ENCODE measurements at places on chromosomes 6 and 20. TPM values are rescaled to one million over a fixed set of nuclear protein-coding genes. Genes with fewer than 3 reads are reported as not detected.

- no peaks in the 10 kb centered on the region for H3K4me1 ChIP-seq
- peak overlapping the region; percentile 83 for H3K27ac ChIP-seq
- H3K36me3 ChIP-seq = no peaks in the 10 kb centered on the region
- no peak overlapping the region for H3K4me3 ChIP-seq
- DNase-seq = peak; percentile 85
These were observed 137.9 kb downstream of the DLL1 start for GRCh38 chr6:170152989-170153388.

Gene CYP21A2
- total RNA-seq = 3.2 TPM

Gene SFT2D1
- 48.3 TPM for total RNA-seq

GRCh38 chr6:1917626-1918371 is 308.1 kb downstream of the FOXC1 start:
- H3K4me3 ChIP-seq = no peak overlapping the region
- no peak for DNase-seq
- no peaks in the 10 kb centered on the region for H3K36me3 ChIP-seq
- no peak overlapping the region for H3K27ac ChIP-seq
- H3K27me3 ChIP-seq = no peaks in the 10 kb centered on the region
- H3K4me1 ChIP-seq = no peaks in the 10 kb centered on the region

DNA sequence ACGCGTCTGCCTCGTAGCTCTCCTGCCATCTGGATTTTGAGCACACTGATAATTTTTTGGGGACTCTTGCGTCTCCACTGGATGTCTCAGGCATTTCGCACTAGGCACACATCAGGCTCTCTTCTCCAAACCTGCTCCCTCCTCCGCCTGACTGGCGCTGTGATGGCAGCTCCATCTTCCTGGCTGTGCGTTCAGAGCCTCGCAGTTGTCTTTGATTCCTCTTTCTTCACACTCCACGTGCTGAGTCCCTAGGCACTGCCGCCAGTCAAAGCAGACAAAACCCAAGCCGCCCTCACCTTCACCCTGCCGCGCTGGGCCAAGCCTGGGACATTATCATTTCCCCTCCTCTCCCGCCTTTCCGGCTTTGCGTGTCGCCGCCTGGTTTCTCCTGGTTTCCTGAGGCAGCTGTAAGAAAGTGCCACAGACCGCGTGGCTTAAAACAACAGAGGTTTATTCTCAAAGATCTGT is 778 bp downstream of the PSMG4 start:
- H3K4me1 ChIP-seq = peaks cover 24% of the 10 kb centered on the region
- no peaks in the 10 kb centered on the region for H3K36me3 ChIP-seq
- DNase-seq = peak; percentile 65
- peak overlapping the region; percentile 85 for H3K27ac ChIP-seq

Gene GABRR1
- total RNA-seq = not detected

DNA sequence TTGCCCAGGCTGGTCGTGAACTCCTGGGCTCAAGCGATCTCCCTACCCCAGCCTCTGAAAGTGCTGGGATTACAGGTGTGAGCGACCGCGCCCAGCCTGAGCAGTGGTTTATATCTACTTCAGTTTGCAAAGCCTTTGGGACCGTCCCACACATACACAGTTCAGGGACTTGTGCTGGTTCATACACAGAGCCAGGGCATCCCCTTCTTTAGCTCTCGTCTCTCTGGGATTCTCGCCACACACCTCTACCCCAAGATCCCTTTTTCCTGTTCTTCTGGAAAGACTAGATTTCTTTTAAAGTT is 12.5 kb downstream of the CAP2 start:
- no peaks in the 10 kb centered on the region for H3K36me3 ChIP-seq
- no peak overlapping the region for H3K4me3 ChIP-seq

- H3K36me3 ChIP-seq = no peaks in the 10 kb centered on the region
- no peak for DNase-seq
- H3K27ac ChIP-seq = no peak overlapping the region
- H3K27me3 ChIP-seq = no peaks in the 10 kb centered on the region
These were observed 62.2 kb upstream of the PDE10A start for GRCh38 chr6:165725201-165725600.

DNA sequence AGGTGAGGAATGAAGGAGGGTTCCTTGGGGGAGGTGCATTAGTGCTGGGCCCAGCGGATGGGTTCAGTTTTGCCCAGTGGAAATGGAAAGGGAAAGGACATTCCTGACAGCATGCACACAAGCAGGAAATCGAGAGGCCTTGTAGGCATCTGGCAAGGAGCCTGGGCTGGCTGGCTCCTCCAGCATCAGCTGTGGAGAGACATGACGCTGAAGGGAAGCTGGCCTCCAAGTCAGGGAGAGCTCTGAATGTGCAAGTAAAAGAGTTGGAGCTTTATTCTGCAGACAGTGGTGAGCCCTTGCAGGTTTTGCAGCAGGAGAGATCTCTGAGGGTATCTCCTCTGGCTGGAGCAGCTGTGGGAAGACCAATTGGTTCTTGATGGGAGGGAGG is 154.3 kb downstream of the MRPL14 start:
- DNase-seq = no peak
- no peaks in the 10 kb centered on the region for H3K4me1 ChIP-seq
- H3K27me3 ChIP-seq = no peaks in the 10 kb centered on the region

DNA sequence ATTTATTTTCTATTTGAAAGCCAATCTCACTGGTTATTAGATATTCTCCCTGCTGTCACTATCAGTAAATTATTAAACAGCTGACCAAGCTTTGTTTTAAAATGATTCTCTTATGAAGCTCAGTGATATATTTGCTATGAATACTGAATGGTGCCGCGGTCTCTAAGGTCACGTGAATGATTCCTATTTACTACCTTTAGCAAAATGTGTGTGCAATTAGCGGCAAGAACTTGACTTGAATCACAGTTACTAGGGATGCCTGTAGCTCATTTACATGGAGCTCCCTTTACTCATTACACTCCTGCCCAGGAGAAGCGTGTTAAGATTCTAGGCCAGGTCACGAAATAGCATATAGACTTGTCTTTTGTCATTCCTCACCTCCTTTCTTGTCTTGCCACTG is 12.4 kb upstream of the PTPRT start:
- no peaks in the 10 kb centered on the region for H3K36me3 ChIP-seq
- no peaks in the 10 kb centered on the region for H3K27me3 ChIP-seq
- no peaks in the 10 kb centered on the region for H3K4me1 ChIP-seq
- no peak overlapping the region for H3K4me3 ChIP-seq

GRCh38 chr6:152087701-152088100 is 280.2 kb downstream of the ESR1 start:
- no peak overlapping the region for H3K27ac ChIP-seq
- H3K36me3 ChIP-seq = no peaks in the 10 kb centered on the region
- no peaks in the 10 kb centered on the region for H3K4me1 ChIP-seq
- no peak overlapping the region for H3K4me3 ChIP-seq

DNA sequence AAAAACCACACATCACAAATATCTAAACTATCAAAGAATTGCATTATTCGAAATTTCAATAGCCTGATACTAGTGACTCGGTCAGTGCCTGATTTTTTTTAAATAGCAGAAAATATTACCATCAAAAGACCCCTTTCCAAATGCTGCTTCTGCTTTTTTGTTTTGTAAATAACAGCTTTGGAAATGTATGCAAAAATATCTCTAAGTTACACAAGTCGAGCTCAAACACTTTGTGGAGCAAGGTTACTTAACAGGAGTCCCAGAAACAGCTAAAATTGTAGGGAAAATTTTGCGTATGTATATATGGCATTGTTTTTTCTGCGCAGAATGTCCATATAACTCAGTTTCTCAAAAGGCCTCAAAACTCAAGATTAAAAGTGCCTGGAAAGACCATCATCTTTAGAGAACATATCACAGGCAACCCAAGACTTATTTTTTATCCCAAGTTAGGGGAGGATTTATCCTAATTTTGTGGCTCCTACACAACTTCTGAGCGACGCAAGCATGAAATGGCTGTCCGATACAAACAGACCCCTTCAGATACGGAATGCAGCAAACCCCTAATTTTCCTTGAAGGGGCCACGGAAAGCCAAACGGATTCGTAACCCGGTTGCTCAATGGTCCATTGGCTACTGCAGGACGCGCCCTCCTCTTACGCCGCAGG is 1.3 kb downstream of the CEP85L start:
- no peaks in the 10 kb centered on the region for H3K4me1 ChIP-seq
- H3K4me3 ChIP-seq = peak overlapping the region; percentile 73
- no peaks in the 10 kb centered on the region for H3K27me3 ChIP-seq
- H3K36me3 ChIP-seq = no peaks in the 10 kb centered on the region
- DNase-seq = no peak

DNA sequence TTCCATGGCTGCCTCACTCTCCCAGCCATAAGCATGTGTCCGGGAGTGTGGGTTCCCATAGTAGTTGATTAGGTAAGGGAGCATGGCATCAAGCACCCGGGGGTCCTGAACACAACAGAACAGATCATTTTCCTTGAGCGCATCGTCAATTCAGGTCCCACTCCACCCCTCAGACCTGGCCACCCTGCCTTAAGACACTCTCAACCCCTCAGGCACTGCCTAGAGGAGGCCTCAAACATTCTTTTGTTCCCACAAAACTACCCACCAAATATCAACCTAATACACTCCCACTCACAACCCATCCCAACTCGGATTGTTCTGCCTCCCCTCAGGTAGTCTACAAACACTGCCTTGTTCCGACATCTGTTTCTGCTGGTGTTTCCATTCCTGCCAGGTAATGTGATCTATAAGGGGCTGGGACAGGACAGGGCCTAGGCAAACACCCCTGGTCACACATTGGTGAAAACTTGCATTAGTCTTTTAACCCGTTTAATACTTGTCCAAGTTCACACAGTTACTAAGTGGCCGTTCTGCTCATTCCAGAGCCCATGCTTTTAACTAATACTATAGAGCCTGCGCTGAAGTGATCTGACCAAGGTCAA is 1.4 kb downstream of the NFS1 start:
- no peak overlapping the region for H3K27ac ChIP-seq
- H3K36me3 ChIP-seq = peaks cover 12% of the 10 kb centered on the region
- no peaks in the 10 kb centered on the region for H3K27me3 ChIP-seq
- H3K4me1 ChIP-seq = peaks cover 2% of the 10 kb centered on the region
- DNase-seq = no peak
- H3K4me3 ChIP-seq = peak overlapping the region; percentile 96

Gene APCDD1L
- 1.2 TPM for total RNA-seq

GRCh38 chr6:31497531-31498476 is at the start of gene MICB:
TSS of gene MICB (plus strand) at chr6:31498145. CDS start at chr6:31498194, 49 bp downstream.
- H3K4me3 ChIP-seq = peak within 1 kb of the TSS; percentile 72
- peak within 1 kb of the TSS; percentile 79 for H3K27ac ChIP-seq
- H3K27me3 ChIP-seq = peaks cover 15% of the 10 kb centered on the region

- H3K27me3 ChIP-seq = no peaks in the 10 kb centered on the region
- DNase-seq = no peak
- H3K36me3 ChIP-seq = no peaks in the 10 kb centered on the region
- H3K4me3 ChIP-seq = no peak overlapping the region
- no peaks in the 10 kb centered on the region for H3K4me1 ChIP-seq
- no peak overlapping the region for H3K27ac ChIP-seq
These were observed 1359.4 kb upstream of the GJE1 start for GRCh38 chr6:140773276-140773675.

DNA sequence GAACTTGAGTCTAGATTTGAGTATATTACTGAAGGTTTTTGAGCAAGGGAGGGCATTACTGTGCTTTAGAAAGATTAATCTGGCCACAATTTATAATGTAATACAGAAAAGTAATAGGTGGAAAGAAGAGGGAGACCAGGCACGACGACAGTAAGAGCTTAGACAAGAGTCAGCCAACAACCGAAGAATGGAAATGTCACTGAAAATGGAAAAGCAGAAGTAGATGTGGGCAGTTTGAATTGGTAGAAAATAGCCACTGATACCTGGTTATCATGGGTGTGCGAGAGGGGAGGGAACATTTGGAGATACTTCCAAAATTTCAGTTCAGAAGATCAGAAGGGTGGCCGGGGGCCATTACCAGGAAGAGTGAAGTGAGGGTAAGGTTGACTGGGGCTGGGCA is 339.1 kb downstream of the UTRN start:
- DNase-seq = no peak
- no peaks in the 10 kb centered on the region for H3K27me3 ChIP-seq
- H3K4me3 ChIP-seq = no peak overlapping the region
- no peaks in the 10 kb centered on the region for H3K36me3 ChIP-seq
- no peak overlapping the region for H3K27ac ChIP-seq
- H3K4me1 ChIP-seq = no peaks in the 10 kb centered on the region
